Diencephalon (tissue), 1 donor: ENCODE measurements at places on chromosomes 3 and 15. TPM values are rescaled to one million over a fixed set of nuclear protein-coding genes. Genes with fewer than 3 reads are reported as not detected.

The ITIH4 gene
- 6.0 TPM for total RNA-seq

The FBXO40 gene
- not detected for total RNA-seq

The FMN1 gene
- total RNA-seq: 2.1 TPM

The ALPK3 gene
- 2.5 TPM for total RNA-seq

The PLA2G4E gene
- not detected for total RNA-seq

The ZFYVE19 gene
- total RNA-seq: 22.4 TPM

The FBLN2 gene
- total RNA-seq: 6.0 TPM

The PDCD10 gene
- total RNA-seq: 79.1 TPM

The GPR62 gene
- 0.46 TPM for total RNA-seq

The GREM1 gene
- total RNA-seq: under 0.01 TPM

The PSMD2 gene
- total RNA-seq: 291 TPM

The CTDSPL2 gene
- 92.5 TPM for total RNA-seq

The THSD4 gene
- total RNA-seq: 4.6 TPM

The ATP13A4 gene
- 30.7 TPM for total RNA-seq

The MME gene
- total RNA-seq: 9.7 TPM

The PRTG gene
- total RNA-seq: 8.8 TPM
